ENCODE measurements at places on chromosomes 1 and 21.
A peak's percentile ranks its signal among the peaks of the same experiment; 100 is the strongest.

GRCh38 chr1:200354243-200354642, 55.6 kb downstream of the ZNF281 start:
- DNase-seq = no peak

- DNase-seq = no peak
Observed at GRCh38 chr1:117581391-117581943, 24.4 kb upstream of the TENT5C start.

GRCh38 chr1:218209351-218209861, 75.7 kb upstream of the RRP15 start:
- DNase-seq = peak; percentile 26

- peak; percentile 39 for DNase-seq
Observed at GRCh38 chr21:26769613-26770188, 75.5 kb downstream of the ADAMTS1 start.

Data from kidney glomerular epithelial cell (primary cell).